ENCODE measurements at places on chromosomes 6 and 20.

DNA sequence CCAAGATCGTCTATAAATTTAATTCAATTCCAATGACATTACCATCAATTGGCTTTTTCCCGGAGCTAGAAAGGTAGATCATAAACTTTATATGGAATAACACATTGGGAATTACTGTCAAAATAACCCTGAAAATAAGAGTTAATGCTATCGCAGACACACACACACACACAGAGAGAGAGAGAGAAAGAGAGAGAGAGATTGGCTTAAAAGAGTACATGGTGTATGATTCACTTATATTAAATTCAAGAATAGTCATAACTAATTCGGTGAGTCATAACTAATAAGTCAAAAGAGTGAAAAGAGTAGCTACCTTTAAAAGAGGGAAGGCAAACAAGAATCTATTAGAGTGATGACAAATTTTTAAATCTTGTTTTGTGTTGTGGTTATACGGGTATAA lies 425.5 kb downstream of the TBC1D32 start:
- DNase-seq = no peak

DNA sequence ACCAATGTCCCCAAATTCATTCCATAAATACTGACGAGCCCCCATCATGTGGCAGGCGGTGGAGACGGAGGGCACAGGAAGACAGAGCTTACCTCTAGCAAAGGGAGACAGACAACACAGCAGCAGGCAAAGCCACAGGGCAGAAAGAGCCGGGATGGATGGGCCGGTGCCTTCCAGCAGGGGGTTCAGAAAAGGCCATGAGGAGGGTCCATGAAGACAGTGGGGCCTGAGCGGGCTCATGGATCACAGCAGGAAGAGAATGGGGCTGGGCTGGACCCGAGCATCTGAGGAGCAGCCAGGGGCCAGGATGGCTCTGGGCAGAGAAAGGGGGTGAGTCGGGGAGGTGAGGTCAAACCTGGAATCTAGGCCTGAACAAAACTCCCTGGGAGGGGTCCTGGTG lies 42.0 kb downstream of the PREX1 start:
- DNase-seq = no peak

DNA sequence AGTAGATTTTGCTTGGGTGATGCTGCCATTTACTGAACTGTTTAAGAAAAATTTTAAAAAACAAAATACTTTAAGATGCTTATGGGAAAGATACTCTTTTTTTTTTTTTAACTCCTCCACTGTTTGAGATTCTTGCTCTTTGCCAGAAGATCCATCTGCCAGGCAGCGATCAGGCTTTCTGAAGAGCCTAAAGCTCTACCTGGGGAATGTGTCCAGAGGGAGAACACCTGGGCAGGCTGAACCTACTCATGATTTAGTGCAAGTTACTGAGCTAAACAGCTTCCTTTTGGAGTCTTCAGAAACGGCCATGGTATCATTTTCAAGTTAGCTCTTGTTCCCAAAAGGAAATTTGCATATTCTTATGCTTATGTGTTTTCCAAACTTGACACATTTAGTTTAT lies 23.5 kb upstream of the MLIP start:
- no peak for DNase-seq

DNA sequence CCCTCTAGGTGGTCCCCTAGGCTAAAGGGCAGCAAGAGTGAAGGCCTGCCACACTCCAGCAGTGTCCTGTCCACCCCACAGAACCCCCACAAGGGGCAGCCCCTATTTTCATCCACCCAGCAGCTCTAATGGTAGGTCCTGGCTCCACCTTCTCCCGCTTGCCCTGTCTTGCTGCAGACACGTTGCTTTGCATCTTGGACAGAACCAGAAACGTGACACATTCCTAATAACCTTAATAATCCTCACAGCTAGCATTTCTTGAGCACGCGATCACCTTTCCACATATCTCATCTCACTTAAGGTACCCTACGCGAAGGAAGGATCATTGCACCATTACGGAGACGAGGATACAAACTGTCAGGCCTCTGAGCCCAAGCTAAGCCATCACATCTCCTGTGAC lies 11.7 kb upstream of the SLC22A23 start:
- no peak for DNase-seq

DNA sequence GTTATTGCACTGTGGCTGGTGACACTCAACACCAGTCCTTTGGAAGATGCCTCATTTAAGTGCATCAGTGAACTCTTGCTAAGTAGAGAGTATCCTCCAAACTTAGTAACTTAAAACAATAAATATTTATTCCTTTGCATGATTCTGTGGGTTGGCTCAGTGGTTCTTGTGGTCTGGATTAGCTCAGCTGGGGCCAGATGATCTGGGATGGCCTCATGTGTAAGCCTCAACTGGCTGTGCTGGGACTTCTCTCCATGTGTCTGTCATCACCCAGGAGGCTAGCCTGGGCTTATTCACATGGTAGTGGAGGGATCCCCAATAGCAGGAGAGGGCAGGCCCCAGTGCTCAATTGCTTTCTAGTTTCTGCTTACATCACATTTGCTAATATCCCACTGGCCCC lies 8.3 kb downstream of the LRRN4 start:
- no peak for DNase-seq

DNA sequence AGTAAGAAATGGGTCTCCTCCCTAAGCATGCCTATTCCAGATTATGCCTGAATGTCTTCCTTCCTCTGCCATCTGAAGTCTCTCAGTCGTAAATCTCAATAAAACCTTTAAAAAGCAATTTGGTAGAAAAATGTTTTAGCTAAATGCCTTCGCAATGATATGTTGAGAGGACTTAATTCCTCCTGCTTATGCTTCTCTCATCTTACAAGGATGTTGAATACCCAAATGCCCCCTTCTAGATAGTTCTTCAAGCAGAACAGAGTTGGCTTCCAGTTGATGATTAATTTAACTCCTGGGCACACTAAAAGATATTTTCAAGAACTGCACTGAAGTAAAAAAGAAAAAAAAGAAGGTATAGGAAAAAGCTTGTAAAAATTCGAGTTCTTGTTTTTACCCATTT lies 275.0 kb upstream of the SPTLC3 start:
- no peak for DNase-seq

DNA sequence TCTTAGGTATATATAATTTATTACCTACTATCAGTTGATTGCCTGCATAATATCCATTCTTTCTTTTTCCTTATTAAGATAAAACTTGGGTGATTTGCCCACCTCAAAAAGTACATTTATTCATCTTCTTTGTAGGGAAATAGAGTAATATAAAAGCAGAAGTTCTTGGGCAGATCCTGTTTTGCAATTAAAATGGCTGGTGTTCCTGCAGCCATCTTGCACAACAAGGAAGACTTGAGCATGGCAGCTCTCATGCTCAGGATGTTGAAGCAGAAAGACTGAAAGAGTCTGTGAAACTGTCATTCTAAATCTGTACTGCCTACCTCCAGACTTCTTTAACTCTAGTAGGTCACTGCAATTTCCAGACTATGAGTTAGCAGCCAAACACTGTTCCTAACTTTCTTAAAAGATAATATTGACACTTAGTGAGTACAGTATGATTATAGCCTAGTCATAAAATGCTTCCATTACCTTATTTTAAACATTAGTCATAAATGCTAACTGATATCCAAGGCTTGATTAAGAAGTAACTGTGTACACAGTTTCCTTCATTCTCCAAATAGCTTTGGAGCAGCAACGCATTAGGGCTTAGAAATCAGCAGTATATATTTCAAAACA lies 24.6 kb upstream of the HTR1B start:
- DNase-seq = no peak

DNA sequence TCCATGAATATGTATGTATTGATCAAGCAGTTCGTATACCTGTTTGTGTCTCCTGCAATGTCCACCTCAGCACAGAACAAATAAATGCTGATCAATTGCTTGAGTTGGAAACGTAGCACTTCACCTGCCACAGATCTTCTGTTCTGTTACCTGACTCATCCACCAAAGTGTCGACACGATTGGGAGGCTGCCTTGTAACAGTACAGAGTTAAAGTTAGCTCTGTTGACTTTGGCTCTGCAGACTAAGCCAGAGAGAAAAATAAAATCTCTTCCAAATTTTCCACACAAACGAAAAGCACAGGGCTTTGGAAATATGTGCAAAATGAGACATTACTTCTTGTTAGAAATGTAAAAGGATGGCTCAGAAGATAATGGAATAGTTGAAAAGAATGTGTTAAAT lies 245.4 kb downstream of the NRN1 start:
- DNase-seq = no peak

DNA sequence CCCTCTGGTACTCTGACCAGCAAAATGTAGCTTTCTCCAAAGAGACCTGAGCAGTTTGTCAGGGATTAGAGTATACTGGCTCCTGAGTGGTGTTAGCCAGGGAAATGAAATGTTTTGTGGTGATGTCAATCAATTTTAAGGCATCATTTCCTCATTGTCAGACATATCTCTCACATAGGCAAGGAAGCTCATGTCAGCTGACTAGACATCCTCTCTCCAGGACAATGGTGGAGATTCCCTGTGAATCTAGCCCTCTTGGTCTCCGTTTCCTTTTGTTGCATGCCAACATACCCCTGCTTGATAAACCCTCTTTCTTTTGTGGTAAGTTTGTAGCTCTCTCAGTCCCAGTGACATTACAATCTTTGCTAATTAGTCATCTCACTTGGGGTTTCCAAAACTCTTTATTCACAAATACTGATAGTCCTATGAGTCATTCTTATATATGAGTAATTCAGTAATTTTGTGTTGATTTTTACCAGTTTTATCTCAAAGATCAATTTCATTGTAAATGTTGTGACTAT lies 135.6 kb upstream of the PTPRK start:
- DNase-seq = peak; percentile 7

DNA sequence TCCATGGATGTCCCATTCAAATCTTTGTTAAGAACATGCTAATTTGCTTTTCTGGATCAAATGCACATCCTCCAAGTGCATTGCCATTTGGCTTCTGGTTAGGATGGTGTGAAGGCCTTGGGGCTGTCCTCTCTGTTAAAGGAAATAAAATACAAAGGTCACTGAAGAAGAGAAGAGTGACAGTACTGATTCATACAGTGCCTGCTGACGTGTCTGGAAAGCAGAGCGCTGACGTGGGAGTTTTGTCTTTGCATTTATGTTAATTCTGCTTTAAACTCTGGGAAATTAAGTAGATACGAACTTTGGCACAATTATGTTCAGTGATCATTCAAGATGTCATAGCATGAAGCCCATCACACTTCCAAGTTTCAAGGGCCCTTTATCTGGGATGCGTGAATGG lies 33.2 kb downstream of the SYNDIG1 start:
- DNase-seq = no peak

GRCh38 chr6:83518816-83519480 lies 6.6 kb downstream of the PRSS35 start:
- DNase-seq = no peak

DNA sequence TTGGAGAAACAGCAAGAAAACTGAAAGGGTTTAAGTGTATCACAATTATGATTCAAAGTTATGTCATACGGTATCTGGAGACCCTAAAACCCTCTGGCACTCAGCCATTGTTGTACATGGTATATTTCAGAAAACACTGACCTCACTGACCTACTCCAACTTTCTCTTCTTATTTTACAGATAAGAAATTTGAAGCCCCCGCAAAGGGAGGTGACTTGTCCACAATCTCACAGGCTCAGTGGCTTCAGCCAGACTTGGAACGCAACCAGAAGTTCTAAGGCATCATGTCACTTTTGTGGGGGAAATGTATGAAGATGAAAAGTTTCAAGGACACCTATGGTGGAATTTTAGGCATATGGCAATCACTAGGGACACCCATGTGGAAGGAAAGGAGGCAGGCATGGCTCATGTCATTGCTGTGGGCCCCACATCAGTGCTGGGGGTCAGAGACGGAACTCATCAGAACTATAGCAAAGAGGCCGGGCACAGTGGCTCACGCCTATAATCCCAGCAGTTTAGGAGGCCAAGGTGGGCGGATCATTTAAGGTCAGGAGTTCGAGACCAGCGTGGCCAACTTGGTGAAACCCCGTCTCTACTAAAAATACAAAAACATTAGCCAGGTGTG lies 5.2 kb upstream of the TRIB3 start:
- no peak for DNase-seq

DNA sequence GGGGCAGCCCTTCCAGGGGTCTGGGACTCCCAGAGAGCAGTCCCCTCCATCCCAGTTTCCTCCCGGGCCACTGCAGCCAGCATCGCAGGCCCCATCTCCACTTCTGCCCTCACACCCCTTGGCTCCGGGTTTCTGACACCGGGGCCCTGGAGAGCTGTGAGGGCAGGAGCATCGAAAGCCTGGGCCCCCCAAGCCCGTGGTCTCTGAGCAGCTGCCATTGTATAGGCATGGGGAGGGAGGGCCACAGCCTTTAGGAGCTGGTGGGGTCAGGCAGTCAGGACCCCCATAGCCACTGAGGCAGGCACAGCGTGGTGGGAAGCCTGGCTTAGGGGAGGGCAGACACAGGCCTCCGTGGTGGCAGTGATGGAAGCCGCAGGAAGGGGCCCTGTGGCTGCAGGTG lies 9.7 kb upstream of the GPSM3 start:
- DNase-seq = no peak

DNA sequence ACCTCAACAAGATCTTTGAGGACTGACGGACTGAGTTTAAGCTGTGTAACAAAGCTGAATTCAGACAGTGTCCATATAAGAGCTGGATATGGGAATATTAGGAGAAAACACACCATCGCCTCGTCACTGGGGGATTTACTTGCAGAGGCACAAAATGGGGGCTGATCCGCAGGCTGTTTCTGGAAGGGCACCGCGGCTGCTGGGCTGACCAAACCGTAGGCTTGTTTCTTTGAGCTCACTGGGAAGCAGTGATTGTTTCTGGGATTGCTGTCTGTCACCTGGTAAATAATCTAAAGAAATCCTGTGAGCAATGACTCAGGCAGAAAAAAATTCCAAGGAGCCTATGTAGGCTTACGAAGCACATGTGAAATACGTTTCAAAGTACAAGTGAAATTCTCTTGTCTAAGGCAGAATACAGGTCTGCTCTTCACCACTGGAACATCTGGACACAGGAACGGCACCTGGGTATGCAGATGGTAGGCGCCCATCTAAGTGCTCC lies 63.9 kb upstream of the MPC1 start:
- no peak for DNase-seq

- no peak for DNase-seq
Measured at GRCh38 chr20:17809362-17810061, 109.7 kb downstream of the BANF2 start.

DNA sequence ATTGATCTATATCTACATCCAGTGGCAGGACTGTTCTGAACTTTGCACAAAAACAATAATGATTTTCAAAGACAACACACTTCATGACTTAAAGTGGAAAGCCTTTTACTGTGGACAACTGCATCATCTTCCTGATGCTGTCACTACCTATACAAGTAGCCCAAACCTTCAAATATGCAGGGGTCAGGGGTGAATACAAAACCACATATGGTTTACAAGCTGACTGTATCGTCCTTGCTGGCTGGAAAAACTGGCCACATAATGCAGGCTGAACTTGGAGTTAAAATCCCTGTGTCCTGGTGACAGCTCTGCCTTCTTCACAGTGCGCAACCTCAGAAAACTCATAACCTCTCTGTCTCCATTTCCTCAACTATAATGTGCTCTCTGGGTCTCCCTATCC lies 128.9 kb downstream of the GMDS start:
- DNase-seq = no peak
